HS-27A (cell line): ENCODE measurements at places on chromosomes 5 and 9.

DNA sequence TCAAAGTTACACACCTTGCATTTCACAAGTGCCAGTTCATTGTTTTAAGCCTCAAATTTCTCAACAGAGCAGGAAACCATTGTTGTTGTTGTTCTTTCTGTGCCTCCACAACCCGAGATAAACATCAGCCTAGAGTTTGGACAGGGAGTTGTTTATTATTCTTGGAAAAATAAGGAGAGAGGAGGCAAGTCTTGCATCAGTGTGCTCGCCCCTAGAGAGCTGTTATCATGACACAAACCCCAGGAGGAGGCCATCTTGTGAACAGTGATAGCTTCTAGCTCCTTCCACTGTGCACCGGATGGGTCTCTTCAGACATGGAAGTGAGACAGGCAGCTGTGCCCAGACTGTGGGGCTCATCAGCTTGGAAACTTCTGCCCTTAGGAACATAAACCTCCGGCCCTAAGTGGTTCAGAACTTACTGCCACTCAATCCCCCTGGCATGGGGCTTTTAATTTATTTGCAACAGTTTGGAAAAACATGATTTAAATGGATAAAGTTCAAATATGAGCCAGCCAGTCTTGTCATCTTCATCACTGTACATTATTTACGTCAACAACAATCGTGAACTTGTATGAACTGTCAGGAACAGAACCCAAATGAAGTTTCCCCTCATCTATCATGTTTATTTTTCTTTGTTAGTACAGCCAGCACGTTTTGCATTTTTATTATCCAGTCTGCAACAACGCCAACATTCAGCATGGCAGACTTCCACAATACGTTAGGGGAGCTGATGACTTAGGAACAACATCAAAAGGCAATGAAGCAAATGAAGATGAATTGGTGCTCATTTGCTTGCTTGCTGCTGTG lies 181.7 kb upstream of the S1PR3 start:
- DNase-seq: no peak

DNA sequence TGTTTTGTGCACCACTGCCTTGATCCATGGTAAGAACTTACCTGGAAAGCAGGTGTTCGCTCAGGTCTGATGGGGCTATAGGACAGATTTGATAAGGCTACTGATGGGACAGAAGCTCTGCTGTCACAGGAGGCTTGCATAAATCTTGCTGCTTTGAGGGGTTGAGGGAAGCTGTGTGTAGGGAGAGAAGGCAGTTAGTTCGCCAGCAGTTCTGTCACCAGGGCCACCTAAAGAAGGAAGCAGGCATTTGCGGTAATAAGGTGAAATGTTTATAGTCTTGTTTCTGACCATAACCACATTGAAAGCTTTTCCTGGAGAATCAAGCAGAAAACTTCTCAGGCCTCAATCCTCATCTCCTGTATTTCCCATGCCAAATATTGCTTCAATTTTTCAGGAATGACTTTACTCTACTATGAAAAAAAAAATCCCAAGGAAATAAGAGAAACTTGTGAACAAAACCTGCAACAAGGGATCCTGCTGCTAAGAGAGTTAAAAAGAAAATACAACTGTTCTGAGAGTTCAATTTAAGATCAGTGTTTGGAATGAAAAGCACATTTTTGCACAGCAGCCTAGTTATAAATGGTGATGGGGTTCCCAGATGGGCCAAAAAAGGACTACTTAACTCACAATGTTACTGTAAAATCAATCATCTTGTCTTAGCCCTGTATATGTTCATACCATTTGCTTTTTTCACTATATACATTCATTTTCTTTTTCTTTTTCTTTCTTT lies 122.0 kb upstream of the RANBP3L start:
- no peak for DNase-seq

DNA sequence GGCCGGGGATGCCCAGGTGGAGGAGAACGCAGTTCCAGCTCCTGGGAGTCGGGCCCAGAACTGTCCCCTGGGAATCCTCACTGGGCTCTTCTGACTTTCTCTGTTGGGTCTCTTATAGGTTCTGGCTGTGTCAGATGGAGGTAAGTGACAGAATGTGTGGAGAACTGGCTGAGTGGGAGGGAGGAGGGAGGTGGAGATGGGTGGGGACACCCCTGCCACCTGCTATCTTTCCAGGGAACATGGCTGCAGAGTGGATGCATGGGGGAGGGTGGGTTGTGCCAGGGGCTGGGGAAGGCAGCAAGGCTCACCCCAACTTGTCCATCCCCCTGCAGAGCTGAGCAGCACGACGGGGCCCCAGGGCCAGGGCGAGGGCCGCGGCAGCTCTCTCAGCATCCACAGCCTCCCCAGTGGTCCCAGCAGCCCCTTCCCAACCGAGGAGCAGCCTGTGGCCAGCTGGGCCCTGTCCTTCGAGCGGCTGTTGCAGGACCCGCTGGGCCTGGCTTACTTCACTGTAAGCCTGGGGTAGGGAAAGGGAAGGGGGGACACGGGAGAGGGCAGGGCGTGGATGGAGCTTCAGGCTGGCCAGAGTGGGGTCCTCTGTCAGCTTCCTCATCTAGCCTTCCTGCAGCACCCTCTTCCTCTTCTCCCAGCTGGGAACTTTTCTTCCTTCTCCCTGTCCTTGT lies 8.3 kb downstream of the RGS14 start:
- no peak for DNase-seq

DNA sequence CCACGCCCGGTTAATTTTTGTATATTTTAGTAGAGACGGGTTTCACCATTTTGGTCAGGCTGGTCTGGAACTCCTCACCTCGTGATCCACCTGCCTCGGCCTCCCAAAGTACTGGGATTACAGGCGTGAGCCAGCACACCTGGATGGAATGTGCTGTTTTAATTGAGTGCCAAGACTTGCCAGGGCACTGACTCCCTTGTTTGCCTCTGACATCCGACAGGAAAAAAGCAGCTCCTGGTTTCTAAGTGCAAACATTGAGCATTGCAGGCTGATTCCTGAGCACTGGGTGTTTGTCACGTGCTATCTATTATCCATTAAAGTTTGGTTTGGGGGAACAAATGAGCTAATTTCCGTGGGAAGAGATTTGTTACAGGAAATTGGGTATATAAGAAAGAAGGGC lies 70.6 kb upstream of the CKMT2 start:
- no peak for DNase-seq

GRCh38 chr5:53362521-53362941 lies 117.9 kb upstream of the FST start:
- DNase-seq: peak; percentile 96

DNA sequence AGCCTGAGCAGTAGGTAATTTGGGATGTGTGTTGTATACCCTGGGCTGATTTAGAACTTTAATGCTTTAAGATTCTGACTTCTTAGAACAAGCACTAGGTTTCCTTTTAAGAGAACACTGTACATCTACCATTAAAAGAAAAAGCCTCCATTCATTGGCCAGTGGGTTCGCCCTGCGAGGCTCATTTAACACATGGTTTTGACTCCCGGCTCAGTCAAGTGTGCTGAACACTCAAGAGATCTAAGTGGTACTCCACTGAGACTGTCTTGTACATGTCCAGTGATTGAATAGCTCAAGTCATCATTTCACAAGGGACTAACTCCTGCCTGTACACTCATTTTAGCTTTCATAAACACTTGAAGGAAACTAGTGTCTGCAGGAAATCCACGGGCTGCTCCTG lies 3.9 kb downstream of the FUBP3 start:
- no peak for DNase-seq

- no peak for DNase-seq
Observed at GRCh38 chr5:50684721-50685120, 18.3 kb downstream of the PARP8 start.

DNA sequence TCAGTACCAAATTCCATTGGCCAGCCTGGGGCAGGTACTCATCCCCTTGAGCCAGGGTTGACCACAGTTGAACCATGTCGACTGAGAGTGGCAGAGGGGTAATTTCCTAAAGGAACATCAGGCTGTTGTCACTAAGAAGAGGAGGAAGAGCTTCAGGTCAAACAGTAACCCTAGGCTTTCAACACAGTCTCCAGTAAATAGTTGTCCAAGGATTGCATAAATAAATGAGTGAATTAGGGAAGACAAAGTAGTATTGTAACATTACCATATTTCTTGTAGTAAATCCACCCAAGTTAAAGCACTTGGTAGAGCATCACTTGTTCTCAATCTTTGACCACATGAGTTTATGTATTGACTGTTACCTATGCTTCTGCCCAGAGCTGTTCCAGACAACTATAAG lies 7.4 kb downstream of the PSAT1 start:
- DNase-seq: no peak

DNA sequence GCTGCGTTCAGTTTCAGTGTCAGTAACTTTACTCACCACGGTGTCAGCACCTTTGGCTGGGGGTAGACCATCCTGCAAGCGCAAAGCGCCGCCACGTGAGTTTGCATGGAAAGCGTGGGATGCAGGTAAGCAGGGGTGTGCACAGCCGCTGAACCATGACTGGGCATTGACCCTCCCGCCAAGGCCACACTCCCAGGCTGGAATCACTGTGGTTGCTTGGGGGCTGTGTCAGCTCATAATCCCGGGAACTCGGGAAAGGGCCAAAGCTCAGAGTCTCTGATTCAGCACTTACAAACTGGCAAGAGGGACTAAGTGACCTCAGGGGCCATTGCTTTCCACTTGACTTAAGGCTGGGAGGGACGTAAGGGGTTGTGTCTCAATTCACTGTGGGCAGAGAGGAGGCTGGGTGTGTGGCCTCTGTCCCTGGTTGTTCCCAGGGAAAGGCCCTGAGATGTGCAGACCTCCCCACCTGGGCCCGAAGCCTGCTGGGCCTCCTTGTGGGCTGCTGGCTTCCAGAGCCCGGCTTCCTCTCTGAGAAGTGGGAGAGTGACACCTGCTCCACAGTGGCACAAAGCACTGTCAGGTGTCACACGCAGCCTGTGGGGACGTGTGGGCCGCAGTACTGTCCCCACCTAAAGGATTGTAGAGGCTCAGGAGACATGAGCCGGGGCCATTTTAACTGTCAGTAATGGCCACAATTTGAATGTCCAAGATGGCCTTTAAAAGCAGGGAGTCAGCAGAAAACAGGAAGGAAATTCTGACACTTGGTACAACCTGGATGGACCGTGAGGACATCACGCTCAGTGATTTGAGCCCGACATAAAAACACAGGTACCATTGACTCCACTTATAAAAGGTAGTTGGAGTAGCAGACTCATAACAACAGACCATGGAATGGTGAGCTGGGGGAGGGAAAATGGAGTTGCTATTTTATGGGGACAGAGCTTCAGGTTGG lies 16.7 kb downstream of the ABO start:
- DNase-seq: no peak

- no peak for DNase-seq
Observed at GRCh38 chr9:125617087-125617486, 89.9 kb downstream of the MAPKAP1 start.

GRCh38 chr5:101390151-101390908 lies 487.2 kb upstream of the ST8SIA4 start:
- DNase-seq: no peak

DNA sequence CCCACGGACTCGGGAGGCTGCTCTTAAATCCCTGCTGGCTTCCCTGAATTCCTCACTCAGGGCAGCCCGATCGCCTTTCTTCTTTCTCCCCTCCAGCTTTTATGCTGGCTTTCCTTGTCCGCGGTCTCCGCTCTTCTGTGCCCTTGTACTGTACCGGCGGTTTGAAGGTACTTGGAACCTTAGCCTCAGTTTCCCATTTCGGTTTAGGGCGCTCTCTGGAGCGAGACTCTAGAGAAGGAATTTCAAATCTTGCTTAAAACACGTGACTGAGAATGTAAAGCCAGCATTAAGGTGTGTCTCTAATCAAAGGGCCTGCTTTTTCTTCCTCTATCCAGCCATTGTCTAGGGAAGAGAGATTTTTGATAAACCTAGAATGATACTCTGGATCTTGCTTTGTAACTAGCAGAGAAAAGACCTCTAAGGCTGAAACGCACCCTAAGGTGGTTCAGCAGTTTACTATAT lies 650 bp downstream of the GPR107 start:
- no peak for DNase-seq

DNA sequence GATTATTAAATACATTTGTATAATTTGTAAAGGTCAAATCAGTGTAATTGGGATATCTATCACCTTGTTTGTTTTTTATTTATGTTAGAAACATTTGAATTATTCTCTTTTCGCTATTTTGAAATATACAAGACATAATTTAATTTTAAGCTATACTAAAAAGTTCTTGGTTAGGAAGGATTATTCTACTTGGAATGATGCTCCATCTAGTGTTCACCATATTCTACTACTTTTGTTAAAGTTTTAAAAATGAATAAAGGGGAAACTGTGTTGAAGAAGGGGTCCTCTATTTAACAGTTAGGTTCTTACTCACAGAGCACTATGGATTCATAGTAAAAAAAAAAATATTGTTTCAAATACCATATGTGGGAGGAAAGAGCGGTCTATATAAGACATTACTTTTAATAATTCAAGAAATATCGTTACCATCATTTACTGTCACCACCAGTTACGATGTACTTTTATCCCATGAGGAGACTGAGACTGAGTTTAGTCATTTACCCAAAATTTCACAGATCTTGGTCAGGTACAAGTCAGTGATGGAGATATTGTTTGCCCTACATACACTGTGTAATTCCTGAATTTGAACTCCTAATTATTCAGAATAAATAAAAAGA lies 6.3 kb upstream of the STOM start:
- DNase-seq: no peak

DNA sequence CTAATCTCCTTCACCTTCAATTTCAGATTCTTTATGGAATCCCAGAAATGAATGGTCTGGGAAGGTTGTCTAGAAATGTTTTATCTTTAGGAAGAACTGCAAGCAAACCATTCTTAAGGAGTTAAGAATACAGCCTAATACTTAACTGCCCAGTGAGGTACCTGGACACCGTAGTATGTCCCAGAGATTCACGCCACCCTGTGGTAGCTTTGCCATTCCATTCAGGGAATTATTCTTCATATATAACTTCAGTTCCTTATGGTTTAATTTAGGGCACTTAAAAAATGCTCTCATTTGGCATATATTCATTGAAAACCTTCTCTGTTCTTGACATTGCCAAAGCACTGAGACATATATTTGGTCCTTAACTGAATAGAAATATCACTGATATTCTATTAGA lies 49.7 kb downstream of the ACTBL2 start:
- no peak for DNase-seq

DNA sequence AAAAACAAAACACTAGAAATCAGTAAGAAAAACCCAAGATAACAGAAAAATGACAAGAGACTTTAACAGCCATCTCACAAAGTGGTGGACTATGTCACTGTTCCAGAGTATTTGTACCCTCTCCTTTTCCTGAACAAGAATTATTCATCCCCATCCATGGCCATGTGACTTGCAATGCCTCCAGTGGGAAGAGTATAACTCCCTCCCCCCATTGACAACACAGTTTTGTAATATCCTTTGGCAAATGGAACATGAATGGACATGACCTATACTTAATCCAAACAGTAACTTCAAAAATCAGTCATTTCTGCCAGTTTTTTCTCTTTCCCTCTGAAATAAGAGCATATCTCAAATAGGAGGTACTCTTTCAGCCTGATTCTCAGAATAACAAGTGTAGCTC lies 33.9 kb downstream of the PTBP3 start:
- peak; percentile 2 for DNase-seq

GRCh38 chr9:113652355-113653152 lies 189.0 kb downstream of the RGS3 start:
- DNase-seq: no peak
